ENCODE measurements at places on chromosomes 16 and 17.

DNA sequence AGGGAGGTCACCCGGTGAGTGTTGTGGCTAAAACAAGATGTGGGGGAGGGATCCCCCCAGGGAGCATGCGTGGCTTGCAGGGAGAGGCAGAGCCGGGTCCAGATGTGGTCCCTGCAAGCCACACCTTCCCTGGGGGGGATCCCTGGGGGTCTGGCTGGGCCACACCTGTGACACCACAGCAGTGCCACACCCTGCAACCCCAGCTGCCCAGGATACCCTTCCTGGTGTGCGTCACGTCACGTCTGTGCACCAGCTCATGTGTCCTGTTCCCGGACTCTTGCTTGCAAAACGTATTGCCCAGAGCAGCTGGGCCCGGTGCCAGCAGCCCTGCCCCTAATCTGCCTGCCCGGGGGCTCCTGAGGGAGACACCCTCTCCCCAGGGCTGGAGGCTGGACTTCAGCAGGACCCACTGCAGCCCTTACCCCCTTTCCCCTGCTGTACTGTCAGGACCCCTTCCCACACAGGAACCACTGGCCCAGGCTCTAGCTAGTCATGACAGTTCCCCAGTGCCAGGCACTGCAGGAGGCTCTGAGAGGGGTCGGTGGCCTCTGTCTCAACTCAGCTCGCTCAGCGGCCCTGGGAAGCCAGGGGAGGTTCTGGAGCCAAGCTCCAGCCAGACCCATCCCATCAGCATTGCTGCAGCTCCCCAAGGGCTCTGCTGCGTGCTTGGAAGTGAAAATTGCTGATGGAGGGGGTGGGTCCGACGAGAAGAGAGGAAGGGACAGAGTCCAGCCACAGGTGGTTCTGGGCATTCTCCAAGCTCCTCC lies 25.8 kb upstream of the ACSF3 start:
- peak; percentile 6 for DNase-seq

DNA sequence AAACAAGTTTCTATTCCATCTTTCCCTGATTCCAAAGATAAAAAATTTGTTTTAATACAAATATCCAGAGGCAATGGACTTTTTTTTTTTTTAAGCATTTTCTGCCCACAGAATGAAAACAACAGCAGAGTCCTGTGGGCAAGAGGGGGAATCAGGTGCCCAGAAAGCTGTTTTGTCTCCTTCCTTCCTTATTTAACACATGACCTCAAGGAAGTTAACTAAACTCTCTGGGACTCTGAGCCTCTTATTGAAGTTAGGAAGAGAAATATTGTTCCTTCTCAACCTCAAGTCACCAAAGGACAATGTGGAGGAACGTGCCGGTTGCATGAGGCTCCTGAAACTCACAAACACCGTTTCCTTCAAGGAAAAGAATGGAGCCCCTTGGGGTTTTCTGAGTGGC lies 34.9 kb downstream of the LITAF start:
- DNase-seq = no peak

- DNase-seq = no peak
Observed at GRCh38 chr17:31803494-31804213, 55.4 kb downstream of the COPRS start.

- DNase-seq = no peak
Observed at GRCh38 chr17:75265614-75266315, 4.1 kb downstream of the MRPS7 start.

- no peak for DNase-seq
Observed at GRCh38 chr17:61459939-61460718, 7.9 kb downstream of the TBX4 start.

DNA sequence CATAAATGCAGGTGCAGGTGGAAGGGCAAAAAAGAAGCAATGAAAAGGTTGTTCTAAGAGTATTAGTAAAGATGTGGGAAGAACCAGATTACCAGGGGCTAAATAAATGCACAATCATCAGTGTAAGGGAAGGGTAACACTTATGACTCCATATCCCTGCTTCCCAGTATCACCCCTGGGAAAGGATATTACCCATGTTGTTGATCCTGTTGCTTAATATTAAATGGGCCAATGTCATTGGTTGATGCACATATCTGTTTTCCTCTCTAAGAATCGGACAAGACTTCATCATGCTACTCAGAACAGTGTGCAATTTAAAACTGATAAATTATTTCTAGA lies 34.7 kb upstream of the ABCA6 start:
- DNase-seq = no peak

GRCh38 chr16:29680180-29680598 lies 1.2 kb downstream of the QPRT start:
- no peak for DNase-seq

- DNase-seq = peak; percentile 26
Observed at GRCh38 chr17:79812353-79813258, 15.7 kb upstream of the CBX8 start.

DNA sequence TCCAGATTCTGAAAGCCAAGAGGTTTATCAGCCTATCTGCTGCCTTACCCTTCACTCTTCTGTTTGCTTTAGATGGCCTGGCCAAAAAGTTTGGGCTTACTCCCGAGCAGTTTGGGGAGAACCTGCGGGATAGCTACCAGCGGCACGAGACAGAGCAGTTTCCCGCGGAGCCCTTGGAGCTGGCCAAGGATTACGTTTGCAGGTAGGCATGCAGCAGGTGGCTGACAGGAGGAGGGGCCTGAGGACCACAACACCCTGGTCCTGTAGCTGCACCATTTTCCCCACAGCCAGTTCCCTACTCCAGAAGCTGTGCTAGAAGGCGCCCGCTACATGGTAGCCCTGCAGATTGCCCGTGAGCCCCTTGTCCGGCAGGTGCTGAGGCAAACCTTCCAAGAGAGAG lies 20.6 kb downstream of the SUPT6H start:
- no peak for DNase-seq

- DNase-seq = no peak
Observed at GRCh38 chr17:9811086-9811485, 10.8 kb downstream of the GSG1L2 start.
